ENCODE measurements at places on chromosomes 7 and 10.

DNA sequence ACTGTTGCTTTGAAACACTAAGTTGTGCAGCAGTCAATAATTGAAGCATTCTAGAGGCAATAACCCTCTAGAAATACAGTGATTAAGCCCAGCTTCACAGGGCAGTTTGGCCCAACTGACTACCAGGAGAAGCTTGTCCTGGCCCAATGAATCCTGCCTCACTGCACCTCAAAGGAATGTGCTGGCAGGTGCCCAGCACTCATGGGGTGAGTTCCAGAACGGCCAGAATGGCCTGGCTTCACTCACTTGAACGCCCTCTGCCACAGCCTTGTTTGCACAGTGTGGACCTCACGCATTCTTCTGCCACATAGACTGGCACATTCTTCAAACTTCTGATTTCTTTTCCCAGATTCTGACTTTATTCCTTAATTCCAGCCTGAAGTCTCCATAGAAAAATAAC lies 6.6 kb upstream of the ITIH2 start:
- H3K36me3 ChIP-seq, result no peaks in the 10 kb centered on the region
- H3K27ac ChIP-seq, result no peak overlapping the region
- no peak for DNase-seq
- no peaks in the 10 kb centered on the region for H3K4me1 ChIP-seq

DNA sequence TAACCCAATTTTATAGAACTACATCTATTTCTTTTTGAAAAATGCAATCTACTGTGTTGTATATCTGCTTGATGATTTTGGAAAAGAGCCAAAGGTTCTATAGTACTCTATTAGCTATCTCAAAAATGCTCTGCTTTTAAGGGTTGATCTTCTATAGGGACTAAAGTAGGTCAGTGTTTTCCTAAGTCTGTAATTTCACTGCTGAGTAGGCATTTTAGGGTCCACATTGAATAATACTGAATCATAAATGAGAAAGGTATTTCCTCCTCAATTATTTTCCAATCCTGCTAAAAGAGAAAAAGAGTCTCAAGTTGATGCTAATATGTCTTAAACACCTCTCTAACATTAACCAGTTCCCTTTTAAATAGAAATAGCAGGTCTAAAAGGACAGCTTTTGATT lies 244.2 kb downstream of the LHFPL3 start:
- H3K27ac ChIP-seq, result no peak overlapping the region
- H3K27me3 ChIP-seq, result no peaks in the 10 kb centered on the region
- DNase-seq, result no peak
- no peaks in the 10 kb centered on the region for H3K36me3 ChIP-seq
- H3K4me1 ChIP-seq, result no peaks in the 10 kb centered on the region
- no peak overlapping the region for H3K4me3 ChIP-seq

DNA sequence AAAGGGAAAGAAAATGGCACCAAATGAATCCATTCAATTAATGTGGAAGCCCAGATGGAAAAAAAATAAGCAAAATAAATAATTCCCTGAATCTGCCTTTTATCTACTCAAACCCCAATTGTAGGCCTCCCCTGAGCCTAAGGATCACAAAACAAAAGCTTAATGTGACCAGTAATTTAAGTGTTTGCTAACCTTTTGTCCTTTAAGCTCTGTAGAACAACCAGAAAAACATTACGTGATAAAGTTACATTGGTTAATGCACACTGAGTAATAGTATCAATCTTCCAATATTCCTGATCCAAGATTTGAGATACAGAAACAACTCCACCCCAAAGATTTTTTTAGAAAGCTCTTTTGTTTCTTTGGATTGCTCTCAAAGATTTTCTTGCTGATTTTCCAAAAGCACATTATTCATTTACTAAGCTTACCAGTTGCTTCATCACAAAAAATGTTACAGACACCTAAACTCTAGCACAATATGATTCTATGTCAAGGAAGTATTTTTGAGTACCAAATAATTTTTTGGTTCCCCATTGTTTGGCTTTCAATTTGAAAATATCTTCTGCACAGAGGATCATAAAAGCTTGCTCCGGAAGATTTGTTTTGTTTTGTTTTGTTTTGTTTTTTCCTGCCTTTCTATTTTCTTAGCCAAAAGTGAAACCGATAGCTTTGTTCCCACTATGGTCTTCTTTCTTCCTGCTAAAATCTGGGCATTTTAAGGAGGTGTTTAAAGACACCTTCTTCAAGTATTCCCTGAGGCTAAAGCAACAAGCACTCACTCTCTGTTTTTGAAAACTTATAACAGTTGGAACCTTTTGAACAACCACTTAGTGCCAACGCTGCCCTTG lies 54.2 kb downstream of the TRIL start:
- no peaks in the 10 kb centered on the region for H3K4me1 ChIP-seq
- H3K27me3 ChIP-seq, result no peaks in the 10 kb centered on the region
- no peak overlapping the region for H3K27ac ChIP-seq
- no peak for DNase-seq
- H3K4me3 ChIP-seq, result no peak overlapping the region

DNA sequence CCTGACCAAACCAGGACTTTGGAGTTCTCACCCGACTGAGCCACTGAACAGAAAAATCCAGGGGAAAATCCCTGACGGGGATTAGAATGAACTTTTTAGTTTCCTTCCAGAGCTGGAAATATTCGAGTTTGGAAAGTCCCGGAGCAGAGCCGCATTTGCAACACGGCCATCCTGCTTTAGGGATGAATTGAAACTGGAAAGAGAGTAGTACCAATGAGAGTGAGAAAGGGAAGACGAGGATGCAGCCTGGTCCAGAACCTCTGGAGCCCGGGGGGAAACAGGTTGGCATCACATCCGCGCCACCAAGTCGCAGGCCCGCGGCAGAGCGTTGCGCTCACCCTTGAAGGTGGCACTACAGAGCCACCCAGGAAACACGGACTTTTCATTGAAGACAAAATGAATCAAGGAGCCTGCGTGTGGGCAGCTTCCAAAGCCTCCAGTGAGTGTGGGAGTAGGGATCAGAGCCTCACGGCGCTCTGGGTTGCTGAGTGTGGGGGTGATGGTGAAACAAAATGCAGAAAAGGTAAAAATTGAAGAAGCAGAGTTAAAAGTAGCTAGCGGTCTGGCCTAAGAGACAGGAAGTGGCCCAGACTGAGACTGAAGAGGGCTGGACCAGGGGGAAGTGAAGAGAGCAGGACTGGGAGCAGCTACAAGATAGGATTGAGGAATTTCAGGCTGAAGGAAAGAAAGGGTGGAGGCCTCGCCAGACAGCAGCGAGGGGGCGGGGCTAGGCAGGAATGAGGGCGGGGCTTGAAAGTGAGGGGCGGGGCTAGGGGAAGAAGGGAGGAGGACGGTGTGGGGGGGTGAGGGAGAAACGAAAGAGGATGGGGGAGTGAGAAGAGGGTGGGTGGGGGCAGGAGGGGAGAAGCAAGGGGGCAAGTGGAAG lies 1.8 kb downstream of the SMURF1 start:
- no peak overlapping the region for H3K27ac ChIP-seq
- H3K4me1 ChIP-seq, result peaks cover 3% of the 10 kb centered on the region
- no peaks in the 10 kb centered on the region for H3K27me3 ChIP-seq
- H3K4me3 ChIP-seq, result peak overlapping the region; percentile 65
- no peak for DNase-seq

GRCh38 chr7:51175992-51176388 lies 140.6 kb downstream of the COBL start:
- no peaks in the 10 kb centered on the region for H3K36me3 ChIP-seq
- H3K4me3 ChIP-seq, result no peak overlapping the region
- H3K4me1 ChIP-seq, result peaks cover 3% of the 10 kb centered on the region
- peak overlapping the region; percentile 47 for H3K27ac ChIP-seq
- H3K27me3 ChIP-seq, result no peaks in the 10 kb centered on the region

DNA sequence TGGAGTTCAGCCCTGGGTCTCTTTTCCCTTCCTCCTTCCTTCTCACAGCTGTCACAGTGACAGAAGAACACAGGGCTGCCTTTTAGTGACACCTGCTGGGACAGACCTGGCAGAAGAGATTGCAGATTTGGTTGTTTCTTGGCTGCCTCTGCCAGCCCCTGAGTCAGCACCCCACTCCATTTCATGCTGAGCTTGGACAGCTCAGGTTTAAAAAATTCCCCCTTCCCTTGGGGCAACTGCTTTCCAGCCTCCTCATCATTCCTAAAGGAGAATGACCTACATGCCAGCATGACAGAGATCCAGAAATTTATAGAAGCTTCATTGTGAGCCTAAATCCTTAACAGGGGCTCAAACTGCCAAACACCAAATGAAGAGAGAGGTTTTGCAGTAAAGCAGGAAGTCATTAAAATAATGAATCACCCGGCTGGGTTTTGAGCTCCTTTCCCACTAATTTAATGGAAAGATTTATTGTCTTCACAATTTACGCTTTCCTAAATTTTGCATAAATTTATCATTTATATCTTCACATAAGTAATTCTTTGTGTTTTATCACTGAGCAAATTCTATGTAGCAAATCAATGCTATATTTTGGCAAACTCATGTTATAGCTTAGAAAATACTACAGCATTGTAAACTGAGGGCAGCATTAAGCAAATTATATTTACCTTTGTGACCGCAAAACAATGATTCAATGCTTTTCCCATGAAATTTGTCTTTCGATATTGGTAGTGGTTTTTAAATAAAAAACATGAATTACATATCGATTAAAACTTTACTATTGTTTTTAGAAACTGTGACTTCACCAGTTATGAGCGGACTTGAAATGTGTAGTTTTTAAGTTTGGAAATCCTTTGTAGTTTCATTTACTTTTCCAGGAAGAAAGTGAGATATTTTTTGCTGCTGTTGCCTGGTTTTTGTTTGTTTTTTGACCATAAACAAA lies 399.5 kb upstream of the ANKRD30A start:
- H3K36me3 ChIP-seq, result no peaks in the 10 kb centered on the region
- peak; percentile 35 for DNase-seq
- H3K4me1 ChIP-seq, result no peaks in the 10 kb centered on the region
- H3K4me3 ChIP-seq, result no peak overlapping the region
- H3K27ac ChIP-seq, result no peak overlapping the region

DNA sequence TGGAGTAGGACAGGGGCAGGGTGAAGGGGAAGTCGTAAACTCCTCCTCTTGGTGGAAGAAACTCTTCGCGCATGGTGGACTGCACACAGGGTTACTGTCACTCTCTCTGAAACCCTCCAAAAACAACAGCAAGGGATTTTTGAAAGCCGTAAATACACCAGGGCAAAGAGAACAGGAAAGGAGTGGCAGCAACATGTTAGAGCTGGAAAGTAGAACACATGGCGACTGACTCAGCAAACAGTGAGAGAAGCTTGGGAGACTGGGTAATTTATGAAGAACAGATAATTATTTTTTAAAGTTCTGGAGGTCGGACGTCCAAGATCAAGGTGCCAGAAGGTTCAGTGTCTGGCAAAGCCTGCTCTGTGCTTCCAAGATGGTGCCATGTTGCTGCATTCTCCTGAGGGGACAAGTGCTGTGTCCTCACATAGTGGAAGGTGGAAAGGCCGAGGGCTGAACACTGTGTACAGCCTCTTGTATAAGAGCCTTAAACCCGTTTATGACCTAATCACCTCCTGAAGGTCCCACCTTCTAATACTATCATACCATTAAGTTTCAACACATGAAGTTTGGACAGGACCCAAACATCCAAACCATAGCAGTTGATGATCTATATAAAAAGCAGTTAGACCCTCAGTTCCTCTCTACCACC lies 22.5 kb upstream of the C10orf53 start:
- H3K36me3 ChIP-seq, result no peaks in the 10 kb centered on the region
- no peak for DNase-seq
- peaks cover 3% of the 10 kb centered on the region for H3K27me3 ChIP-seq
- H3K4me1 ChIP-seq, result no peaks in the 10 kb centered on the region

DNA sequence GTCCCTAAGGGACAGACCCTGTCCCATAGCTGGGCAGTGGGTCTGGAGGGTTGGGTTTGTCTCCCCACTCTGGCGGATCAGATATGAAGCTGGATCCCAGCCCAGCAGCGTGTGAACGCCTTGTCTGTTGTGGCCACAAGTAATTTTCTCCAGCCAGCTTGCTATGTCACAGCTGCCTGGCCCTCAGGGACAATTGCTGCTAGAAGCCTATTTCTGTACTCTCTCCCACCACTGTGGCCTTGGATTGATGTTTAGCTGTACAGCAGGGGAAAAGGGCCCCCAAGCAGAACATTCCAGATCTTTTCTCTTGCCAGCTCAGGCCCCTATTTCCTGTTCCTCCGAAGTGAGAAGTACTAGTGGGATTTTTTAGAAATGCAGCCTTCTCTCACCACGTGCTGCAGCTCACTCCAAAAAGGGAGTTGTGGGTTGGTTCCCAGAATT lies 53.5 kb upstream of the WAC start:
- H3K4me1 ChIP-seq, result no peaks in the 10 kb centered on the region
- no peaks in the 10 kb centered on the region for H3K36me3 ChIP-seq
- no peak overlapping the region for H3K4me3 ChIP-seq
- no peak for DNase-seq
- H3K27ac ChIP-seq, result no peak overlapping the region

DNA sequence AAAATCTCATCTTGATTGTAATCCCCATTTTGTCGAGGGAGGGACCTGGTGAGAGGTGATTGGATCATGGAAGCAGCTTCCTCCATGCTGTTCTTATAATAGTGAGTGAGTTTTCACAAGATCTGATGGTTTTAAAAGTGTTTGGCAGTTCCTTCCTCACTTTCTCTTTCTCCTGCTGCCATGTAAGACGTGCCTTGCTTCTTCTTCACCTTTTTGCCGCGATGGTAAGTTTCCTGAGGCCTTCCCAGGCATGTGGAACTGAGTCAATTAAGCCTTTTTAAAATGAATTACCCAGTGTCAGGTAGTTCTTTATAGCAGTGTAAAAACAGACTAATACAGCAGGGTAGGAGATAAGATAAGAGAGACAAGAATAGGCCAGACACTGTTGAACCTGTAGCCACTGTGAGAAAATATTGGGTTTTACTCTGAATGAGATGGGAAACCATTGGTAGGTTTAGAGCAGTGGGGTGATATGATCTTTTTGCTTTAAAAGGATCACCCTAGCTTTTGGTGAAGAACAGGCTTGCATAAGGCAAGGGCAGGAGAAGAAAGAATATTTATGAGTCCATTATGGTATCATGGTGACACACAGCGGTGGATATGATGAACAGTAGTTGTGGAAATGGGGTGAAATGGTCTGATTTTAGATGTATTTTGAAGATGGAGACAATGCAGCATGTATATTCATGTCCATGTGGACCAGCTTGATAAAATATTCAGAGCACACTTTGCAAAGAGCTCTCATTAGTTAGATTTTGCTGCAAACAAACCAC lies 11.5 kb downstream of the OR6B1 start:
- H3K4me3 ChIP-seq, result no peak overlapping the region
- no peaks in the 10 kb centered on the region for H3K36me3 ChIP-seq
- H3K27ac ChIP-seq, result no peak overlapping the region
- no peaks in the 10 kb centered on the region for H3K4me1 ChIP-seq
- DNase-seq, result no peak
- H3K27me3 ChIP-seq, result no peaks in the 10 kb centered on the region
